ENCODE measurements at places on chromosomes 5 and 9.

GRCh38 chr9:95084254-95084934, 233.1 kb downstream of the FANCC start:
- no peak for DNase-seq

- DNase-seq = no peak
Measured at GRCh38 chr5:170154297-170154696, 48.6 kb downstream of the FOXI1 start.

GRCh38 chr5:6517510-6517909, 68.9 kb downstream of the UBE2QL1 start:
- no peak for DNase-seq

DNA sequence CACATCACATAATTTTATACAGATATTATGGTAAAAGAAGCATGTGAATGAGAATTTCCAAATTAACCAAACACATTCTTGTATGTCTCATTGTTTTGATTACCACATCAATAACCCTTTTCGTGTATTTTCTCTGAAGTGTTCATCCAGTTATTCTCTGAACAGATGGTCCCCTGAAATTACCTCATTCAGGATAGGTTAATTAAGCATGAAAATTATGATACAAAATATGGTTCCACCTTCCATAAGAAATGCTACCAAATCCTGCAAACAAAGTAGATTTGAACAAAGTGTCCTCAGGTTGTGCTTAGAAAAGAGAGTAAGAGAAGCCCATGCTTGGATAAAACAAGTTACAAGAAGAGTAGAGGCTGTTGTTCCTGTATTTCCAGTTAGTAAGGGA, 83.1 kb upstream of the LMNB1 start:
- DNase-seq = peak; percentile 68

DNA sequence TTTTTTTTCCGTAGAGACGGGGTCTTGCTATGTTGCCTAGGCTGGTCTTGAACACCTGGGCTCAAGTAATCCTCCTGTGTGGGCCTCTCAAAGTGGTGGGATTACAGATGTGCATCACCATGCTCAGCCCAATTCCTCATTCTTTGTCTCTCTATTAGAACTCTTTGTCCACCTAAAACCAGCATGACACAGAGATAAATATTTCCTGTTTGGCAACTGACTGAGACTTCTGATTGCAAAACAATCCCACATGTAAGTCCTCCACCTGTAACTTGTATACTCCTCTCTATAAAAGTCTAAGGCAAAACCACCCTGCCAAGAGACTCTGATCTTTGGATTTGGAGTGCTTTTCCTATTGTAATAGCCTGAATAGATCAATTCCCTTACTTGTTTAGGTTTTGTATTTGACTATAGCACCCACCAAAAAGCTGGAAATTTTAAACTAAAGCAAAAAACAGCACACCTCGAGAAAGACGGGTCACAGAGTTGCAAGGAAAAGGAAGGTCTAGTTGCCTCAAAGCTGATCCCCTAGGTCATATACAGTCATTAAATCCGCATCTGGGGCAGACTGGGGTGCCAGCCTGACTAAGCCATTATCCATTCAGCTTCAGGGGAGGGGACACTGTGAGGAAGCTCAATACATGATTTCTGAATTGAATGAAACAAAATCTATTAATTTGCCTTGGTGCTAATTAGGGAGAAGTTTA, 13.5 kb upstream of the KIF27 start:
- DNase-seq = no peak

DNA sequence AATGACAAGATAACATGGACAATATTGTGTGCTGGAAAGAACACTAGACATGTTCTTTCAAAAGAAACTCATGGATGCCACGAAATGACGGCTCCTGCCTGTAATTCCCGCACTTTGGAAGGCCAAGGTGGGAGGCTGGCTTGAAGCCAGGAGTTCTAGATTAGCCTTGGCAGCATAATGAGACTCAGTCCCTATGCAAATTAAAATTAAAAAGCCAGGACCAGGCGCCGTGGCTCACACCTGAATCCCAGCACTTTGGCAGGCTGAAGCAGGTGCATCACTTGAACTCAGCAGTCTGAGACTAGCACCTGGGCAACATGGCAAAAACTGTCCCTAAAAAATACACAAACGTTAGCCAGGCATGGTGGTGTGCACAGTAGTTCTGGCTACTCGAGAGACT, 814.2 kb downstream of the BRINP1 start:
- DNase-seq = no peak
